ENCODE measurements at places on chromosomes 7 and 10.

- H3K27ac ChIP-seq: no peak overlapping the region
- no peaks in the 10 kb centered on the region for H3K27me3 ChIP-seq
- no peaks in the 10 kb centered on the region for H3K36me3 ChIP-seq
- no peak for DNase-seq
- no peaks in the 10 kb centered on the region for H3K4me1 ChIP-seq
These were observed 673.2 kb upstream of the GALNT17 start for GRCh38 chr7:70458745-70459144.

- H3K27ac ChIP-seq: no peak overlapping the region
- H3K27me3 ChIP-seq: no peaks in the 10 kb centered on the region
- H3K4me1 ChIP-seq: no peaks in the 10 kb centered on the region
- H3K36me3 ChIP-seq: no peaks in the 10 kb centered on the region
- no peak overlapping the region for H3K4me3 ChIP-seq
These were observed 134.2 kb downstream of the ELAPOR2 start for GRCh38 chr7:86925221-86925620.

DNA sequence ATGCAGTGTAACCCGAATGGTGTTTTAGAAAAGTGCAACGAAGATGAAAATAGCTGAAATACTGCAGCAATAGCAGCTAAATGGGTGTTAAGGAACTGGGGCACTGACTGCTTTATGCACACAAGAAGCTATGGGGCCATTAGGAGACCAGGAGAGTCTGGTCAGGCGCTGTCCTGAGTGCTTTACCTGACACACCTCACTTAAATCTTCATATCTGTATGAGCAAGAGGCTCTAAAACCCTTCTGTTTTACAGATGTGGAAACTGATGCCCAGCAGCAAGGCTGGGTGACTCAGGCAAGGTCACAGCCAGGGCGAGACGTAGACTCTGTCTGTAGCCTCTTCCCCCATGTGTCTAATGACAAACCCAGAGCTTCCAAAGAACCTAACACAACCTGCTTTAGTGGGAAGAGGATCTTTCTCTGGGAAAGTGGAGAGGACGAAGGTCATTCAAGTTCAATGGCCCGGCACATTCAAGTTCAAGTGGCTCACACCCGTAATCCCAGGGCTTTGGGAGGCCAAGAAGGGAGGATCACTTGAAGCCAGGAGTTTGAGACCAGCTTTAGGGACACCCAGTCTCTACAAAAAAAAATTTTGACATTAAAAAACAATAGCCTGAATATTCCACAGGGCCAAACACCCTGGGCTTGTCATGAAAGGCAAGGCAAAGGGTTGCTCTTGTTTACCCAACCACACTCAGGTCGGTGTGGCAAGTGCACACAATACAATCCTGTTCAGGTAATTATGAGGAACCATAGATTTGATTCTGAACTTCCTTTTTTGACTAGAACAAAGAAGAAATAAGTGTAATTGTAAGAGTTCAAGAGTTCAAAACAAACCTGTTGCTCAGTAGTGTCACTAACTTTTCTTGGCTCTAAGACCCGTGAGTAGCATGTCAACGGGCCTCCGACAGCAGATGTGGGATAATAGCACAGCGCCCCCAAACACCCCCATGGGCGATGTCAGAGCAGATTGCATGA lies 53.7 kb upstream of the KLF6 start:
- no peak overlapping the region for H3K4me3 ChIP-seq
- no peak overlapping the region for H3K27ac ChIP-seq
- no peaks in the 10 kb centered on the region for H3K27me3 ChIP-seq
- H3K4me1 ChIP-seq: no peaks in the 10 kb centered on the region
- no peak for DNase-seq

DNA sequence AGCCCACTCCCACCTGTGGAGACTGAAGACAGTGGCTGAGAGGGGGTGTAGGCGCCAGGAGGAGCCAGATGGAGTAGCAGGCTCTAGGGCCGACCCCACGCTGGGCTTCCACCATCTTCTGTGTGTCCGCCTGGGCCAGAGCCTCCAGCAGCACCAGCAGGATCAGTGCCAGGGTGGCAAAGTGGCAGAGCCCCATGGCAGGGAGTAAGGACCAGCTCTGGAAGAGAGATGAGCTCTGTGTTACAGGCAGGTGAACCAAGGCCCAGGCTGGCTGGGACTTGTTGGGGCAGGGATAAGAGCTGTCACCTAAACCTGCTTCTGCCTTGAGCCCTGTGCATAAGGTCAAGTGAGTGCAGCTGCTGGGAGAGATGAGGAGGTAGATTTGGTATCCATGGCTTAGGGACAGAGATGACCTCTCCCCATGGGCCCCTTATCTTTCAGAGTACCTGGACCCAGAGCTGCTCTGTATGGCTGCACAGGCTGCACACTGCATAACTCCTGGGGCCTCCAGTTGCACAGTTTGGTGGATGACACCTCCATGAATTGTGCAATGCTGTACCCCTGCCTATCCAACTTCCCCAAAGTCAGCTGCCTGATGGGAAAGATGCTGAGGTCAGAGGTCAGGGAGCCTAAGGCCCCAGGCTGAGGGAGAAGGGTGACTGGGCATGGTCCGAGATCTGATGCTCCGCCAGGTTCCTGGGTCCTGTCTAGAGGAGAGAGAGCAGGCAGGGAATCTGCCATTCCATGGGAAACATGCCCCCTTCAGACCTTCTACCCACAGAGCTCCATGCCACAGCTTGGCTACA lies 7.4 kb upstream of the SAMD8 start:
- H3K27me3 ChIP-seq: no peaks in the 10 kb centered on the region
- DNase-seq: no peak
- peak overlapping the region; percentile 32 for H3K27ac ChIP-seq
- H3K4me3 ChIP-seq: no peak overlapping the region

GRCh38 chr10:86263907-86264306 lies 102.7 kb downstream of the GRID1 start:
- H3K27ac ChIP-seq: no peak overlapping the region
- DNase-seq: no peak
- H3K4me3 ChIP-seq: no peak overlapping the region
- H3K36me3 ChIP-seq: no peaks in the 10 kb centered on the region

DNA sequence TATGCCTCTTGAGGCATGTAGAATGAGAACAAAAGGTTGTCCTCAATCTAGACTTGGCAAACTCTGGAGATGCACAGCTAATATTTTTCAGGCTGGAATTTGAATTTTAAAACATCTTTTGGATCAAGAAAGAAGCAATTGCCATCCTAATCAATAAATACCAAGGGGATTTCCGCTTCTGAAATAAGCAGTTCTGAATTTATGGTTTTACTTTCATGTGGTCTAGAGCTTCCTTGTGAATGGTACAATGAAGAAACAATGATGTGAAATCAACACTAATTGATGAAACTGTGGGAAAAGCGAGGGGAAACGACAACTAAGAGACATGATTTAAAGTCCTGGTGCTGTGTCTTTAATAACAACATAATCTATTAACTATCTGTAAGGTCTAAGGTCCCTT lies 1202.7 kb downstream of the SORCS3 start:
- H3K27ac ChIP-seq: no peak overlapping the region
- no peaks in the 10 kb centered on the region for H3K36me3 ChIP-seq
- H3K4me1 ChIP-seq: no peaks in the 10 kb centered on the region
- H3K4me3 ChIP-seq: no peak overlapping the region

DNA sequence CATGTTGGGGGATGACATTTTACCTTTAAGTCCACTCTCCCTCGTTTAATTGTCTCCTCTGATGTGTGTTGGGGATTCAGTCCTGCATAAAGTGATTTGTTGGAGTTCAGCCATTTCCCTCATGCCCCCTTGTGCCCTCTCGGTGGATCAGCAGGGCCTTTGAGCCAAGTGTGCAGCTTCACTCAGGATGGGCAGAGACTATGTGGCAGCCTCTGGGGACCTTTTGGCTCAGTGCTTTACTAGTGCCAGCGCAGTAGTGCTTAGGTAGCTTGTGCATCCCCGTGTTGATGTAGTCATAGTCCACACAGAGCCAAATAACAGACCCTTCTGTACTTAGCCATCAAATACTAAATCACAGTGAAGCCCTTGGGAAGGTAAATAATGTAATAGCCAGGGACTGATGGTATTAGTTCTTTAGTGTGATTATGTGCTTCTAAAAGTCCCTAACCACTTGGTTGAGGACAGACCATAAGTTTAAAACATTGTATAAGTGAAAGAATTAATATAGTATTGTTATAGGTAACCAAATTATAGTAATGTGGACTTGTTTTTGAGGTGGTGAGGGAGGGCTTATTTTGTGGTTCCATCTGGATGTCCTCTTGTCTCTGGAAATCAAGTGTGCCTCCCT lies 11.4 kb downstream of the BUB3 start:
- H3K27ac ChIP-seq: no peak overlapping the region
- no peak for DNase-seq
- H3K4me3 ChIP-seq: no peak overlapping the region

GRCh38 chr10:71647526-71648253 lies 71.9 kb downstream of the C10orf105 start:
- H3K27ac ChIP-seq: no peak overlapping the region
- no peak for DNase-seq

DNA sequence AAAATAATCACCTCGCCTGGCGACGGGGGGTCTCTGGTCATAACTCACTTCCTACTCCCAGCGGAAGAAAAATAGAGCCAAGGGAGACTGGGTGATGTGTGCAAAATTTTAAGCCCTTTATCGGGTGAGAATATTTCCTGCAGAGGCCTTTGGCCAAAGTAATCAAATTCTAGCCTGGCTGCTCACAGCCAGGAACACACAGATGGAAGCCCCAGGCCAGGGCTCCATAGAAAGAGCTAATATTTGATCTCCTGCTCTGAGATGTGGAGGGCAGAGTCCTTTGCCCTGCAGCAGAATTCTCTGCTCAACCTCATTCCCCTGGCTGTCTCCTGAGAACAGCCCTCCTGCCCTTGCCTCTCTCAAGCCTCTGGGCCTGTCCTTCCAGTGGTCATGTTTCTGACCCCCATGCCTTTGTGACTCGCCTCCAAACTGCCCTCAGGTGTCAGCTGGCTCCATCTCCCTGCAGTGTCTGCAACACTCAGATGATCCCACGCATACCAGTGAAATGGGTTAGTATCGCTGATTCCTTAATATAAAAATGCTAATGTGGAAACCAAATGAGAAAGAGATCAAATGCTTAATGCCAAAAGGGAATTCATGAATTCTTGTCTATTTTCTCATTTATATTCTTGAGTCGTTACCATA lies 34.5 kb downstream of the FRMD4A start:
- H3K27me3 ChIP-seq: no peaks in the 10 kb centered on the region
- H3K4me3 ChIP-seq: no peak overlapping the region
- no peaks in the 10 kb centered on the region for H3K36me3 ChIP-seq
- no peaks in the 10 kb centered on the region for H3K4me1 ChIP-seq
- H3K27ac ChIP-seq: no peak overlapping the region

DNA sequence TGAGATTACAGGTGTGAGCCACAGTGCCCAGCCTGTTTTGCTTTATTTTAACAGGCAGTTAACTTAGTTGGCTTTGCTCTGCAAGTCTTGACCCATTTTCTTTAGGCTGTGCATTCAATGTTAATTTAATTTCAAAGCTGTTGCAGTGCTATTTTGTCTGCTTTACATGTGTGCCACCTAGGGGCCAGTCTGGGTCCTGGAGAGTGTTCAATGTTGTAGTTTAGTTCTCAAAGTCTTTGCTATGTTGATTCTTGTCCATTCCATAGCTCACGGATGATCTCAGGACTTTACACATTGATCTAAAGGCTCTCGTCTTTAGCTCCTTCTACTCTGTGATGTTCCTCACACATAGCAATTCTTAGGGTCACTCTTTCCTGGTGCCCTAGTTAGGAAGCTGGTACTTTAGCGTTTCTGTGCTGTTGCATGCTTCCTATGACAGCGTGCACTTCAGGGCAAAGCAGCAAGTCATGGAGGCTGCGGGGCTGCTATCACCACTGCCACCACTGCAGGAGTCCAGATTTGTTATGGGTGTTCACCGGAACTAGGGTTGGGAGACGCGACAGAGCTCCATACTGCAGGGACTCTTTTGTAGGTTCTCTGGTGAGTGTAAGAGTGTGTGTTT lies 16.4 kb upstream of the ABCA13 start:
- no peaks in the 10 kb centered on the region for H3K36me3 ChIP-seq
- no peak overlapping the region for H3K27ac ChIP-seq
- H3K4me3 ChIP-seq: no peak overlapping the region
- H3K4me1 ChIP-seq: no peaks in the 10 kb centered on the region
- DNase-seq: no peak
- H3K27me3 ChIP-seq: no peaks in the 10 kb centered on the region

DNA sequence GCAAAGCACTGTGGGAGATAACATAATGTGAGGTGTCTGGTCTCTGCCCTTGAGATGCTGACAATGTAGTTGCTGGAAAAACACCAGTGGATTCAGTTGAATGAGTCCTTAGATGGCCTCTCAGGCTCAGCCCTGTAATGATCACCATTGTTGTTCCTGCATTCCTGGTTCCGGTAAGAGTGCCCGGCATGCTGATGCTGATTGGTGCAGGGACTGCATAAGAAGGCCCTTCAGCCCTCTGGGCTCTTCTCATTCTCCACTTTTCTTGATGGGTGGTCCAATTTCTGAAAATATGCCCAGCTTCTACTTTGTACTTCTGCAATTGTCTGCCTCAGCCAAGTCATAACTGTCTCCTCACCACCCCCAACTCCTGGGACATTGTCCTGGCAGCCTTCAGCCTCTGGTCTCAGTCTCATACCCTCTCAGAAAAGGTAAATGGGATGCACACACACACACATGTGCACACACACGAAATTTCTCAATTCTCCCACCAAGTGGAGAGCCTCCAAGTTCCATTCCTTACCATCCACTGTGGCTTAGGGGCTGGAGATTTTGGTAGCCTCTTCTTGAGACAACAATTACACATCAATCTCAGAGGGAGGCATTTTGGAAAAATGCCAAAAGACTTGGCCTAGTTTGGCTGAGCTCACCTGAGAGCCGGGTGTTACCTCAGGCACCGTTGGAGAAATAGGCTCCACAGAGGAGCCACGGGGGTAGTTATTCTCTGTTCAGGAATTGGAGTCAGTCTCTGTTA lies 314.9 kb downstream of the RPS24 start:
- DNase-seq: no peak
- no peaks in the 10 kb centered on the region for H3K4me1 ChIP-seq
- no peak overlapping the region for H3K4me3 ChIP-seq
- H3K27ac ChIP-seq: no peak overlapping the region
- H3K27me3 ChIP-seq: no peaks in the 10 kb centered on the region

DNA sequence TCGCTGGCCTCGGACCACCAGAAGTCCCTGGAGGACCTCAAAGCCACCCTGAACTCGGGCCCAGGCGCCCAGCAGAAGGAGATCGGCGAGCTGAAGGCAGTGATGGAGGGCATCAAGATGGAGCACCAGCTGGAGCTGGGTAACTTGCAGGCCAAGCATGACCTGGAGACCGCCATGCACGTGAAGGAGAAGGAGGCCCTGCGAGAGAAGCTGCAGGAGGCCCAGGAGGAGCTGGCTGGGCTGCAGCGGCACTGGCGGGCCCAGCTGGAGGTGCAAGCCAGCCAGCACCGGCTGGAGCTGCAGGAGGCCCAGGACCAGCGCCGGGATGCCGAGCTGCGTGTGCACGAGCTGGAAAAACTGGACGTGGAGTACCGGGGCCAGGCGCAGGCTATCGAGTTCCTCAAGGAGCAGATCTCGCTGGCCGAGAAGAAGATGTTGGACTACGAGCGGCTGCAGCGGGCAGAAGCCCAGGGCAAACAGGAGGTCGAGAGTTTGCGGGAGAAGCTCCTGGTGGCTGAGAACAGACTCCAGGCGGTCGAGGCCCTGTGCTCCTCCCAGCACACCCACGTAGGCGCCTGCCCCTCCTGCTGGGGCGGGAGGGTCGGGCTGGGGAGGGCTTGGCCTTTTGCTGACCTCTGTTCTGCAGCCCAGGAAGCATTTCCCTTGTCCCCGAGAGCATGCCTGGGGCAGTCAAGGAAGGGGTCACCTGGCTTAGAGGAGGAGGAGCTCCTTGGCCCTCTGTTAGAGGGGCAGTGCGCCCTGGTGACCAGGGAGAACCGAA lies 77.3 kb upstream of the GTF2IRD1 start:
- H3K4me1 ChIP-seq: peaks cover 20% of the 10 kb centered on the region
- peaks cover 22% of the 10 kb centered on the region for H3K36me3 ChIP-seq
- H3K27ac ChIP-seq: no peak overlapping the region
- no peaks in the 10 kb centered on the region for H3K27me3 ChIP-seq
- H3K4me3 ChIP-seq: no peak overlapping the region
